Fibroblast of skin of right biceps (primary cell): ENCODE measurements at places on chromosomes 2 and 18.

DNA sequence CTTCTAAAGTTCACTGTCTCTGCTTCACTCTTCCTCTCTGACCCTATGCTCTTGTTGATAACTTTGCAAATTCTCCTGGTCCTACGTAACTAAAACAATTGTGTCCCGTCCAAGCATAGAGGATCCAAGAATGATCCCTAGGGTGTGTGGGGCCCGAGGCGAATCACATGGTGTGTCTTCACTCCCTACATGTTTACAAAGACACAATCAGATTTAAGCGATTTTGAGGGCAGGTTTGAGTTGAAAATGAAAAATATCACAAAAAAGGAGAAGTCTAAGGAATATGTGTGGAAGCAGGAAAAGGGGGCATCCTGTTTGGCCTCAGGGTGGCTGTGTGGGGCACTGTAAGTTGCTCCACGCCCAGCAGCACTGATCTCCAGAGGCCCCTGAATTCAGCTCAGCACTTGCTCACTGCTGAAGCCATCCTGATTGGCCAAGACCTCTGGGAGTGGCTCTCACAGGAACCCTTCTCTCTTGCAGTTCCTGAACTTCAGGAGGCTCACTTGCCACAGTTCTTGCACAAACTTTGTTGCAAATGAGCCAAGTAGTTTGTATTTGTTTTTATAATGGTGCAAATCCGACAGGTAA lies 363.6 kb downstream of the ZNF521 start:
- DNase-seq = no peak

DNA sequence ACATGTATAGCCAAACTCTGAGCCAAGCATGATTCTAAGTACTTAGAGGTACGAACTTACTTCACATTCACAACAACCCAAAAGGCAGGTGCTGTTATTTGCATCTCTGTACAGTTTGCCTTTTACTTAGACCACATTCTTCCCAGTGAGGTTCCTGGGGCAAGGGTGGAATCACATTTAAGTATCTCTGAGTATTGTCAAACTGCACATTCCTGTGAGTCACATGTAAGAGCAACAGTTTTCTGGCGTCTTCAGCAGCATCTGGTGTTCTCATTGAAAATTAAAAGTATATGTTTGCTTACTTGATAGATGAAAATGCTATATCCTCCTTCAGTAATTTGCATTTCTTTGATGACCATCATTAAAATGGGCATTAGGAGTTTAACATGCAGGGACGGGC lies 119.1 kb downstream of the UXS1 start:
- no peak for DNase-seq

DNA sequence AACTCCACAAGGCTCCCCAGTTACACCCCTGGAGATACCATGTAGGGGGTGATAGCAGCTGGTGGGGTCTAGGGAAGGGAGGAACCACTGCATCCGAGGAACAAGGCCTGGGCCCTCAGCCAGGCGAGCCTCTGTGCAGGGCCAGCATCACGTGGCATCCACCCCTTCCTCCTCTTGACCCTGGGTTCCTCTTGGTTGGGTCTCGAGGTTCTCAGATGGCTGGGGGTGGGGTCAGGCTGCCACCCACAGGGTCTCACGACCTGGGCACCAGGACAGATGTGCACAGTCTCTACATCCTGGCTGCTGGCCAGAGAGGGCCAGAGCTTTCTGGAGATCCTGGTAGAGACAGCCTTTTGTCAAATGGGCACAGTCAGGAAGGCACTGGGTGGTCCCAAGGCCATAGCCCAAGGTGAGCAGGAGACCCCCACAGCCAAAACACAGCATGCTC lies 10.4 kb downstream of the HS6ST1 start:
- no peak for DNase-seq

DNA sequence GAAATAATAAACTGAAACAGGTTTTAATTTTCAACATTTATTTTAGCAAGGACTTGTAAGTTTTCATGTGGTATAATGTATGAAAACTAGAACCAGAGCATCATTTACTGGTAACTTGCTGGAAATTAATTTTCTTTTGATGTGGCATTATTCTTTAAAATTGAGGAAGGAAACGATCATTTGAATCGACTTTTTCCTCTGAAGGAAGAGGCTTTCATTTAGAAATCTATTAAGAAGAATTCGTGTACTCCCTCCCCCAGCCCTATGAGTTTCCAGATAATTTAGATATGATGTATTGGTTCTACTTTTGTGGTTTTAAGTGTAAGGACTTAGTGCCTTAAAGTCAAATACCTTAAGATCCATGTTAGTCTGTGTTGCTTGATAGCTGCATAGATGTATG lies 2.5 kb downstream of the BABAM2 start:
- DNase-seq = no peak

DNA sequence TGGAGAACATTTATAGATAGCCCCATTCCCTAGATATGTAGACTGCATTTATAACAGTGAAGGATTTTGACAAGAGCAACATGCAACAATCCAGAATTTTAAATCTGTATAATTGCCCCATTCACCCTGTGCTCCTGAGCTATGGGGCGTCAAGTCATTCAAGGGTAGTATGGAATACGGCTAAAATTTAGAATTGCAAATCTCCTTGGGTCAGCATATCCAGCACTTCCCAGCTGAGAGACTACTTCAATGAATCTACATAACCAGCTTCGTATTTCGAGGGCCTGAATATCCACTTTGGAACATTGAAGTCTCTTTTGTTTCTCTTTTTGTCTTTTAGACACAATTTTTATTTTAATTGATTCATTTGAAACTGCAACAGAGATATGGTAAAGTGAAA lies 28.4 kb upstream of the ACVR1C start:
- no peak for DNase-seq

- no peak for DNase-seq
Measured at GRCh38 chr18:7070466-7070865, 47.1 kb downstream of the LAMA1 start.

- DNase-seq = peak; percentile 96
Measured at GRCh38 chr18:48922801-48923730, 27.7 kb downstream of the SMAD7 start.

- DNase-seq = peak; percentile 6
Measured at GRCh38 chr18:79523736-79524180, 128.0 kb downstream of the NFATC1 start.

DNA sequence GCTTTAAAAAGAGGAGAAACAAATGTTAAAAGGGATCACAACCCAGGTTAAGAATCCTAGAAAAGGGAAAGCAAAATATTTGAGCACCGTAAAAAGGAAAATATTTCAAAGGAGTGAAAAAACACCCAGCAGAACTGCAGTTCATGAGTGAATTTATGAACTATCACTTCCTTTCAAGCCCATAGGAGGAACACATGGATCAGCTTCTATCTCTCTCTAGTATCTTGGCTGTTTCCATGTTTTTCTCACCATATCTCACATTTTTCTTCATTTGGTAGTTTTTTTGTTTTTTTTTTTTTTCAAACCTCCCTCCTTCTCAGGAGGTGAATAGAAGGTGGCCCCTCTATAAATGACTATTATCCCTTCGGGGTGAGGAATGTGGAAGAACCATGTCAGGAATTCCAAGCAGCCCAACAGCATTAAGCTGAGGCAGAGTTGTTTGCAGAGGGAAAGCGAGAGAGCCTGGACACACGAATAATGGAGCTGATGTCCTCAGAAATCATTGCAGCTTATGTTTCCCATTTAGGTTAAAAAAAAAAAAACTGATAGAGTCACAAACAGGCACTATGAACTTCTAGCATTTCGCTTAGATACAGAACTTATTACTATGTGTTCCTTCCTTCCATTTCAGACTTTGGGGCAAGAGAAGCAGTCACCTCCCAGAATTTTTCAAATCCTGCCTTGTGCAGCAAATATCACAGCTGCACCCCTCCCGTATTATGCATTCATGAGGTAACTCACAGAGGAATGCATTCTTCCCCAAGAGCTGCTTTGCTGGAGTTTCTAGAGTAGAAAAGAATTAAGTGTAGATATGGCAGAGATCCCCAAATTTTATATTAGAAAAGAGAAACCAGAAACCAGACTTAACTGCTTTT lies 315.6 kb downstream of the IRS1 start:
- peak; percentile 87 for DNase-seq

GRCh38 chr2:72921853-72922252 lies 4.5 kb downstream of the EMX1 start:
- no peak for DNase-seq

- DNase-seq = no peak
Measured at GRCh38 chr18:34848156-34848555, 138.1 kb downstream of the DTNA start.

GRCh38 chr2:84919885-84920580 lies 14.6 kb downstream of the TMSB10 start:
- peak; percentile 98 for DNase-seq

GRCh38 chr2:207810200-207810788 lies 40.6 kb upstream of the FZD5 start:
- DNase-seq = no peak

DNA sequence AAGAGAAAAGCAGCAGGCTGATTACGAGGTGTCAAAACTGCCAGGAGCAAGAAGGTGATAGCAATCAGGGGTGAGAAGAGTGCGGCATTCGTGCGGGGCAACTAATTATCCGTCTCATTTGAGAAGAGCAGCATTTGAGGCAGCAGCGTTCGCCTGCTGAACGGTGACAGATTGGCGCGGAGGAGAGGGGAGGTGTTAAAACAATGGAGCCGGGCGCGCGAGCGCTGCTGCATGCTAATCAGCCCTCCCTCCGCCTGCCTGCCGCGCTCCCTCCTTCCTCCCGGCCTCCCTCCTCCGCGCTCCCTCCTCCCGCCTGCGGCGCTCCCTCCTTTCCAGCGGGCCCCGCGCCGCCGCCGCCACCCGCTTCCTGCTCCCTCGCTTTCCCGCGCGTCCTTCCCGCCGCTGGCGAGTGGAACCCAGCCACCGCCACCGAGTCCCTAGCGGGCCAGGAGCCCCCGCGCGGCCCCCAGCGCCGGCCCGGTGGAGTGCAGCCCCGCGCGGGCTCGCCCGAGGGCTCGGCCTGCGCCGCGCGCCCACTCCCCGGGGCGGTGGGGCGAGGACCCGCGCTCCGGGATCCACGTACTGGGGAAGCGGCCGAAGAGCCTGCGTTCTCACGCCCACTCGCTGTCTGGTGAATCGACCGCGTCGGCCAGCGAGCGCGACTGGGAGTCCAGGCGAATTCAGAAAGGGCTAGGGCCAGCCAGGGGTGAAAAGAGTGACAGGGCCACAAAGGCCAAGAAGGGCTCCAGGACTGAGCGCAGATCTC lies 69.5 kb upstream of the PSMD14 start:
- DNase-seq = peak; percentile 63

GRCh38 chr2:2623939-2624338 lies 292.9 kb upstream of the MYT1L start:
- no peak for DNase-seq

GRCh38 chr2:193929131-193929530 lies 1727.9 kb upstream of the SLC39A10 start:
- no peak for DNase-seq
